ENCODE measurements at places on chromosomes 5 and 9.

DNA sequence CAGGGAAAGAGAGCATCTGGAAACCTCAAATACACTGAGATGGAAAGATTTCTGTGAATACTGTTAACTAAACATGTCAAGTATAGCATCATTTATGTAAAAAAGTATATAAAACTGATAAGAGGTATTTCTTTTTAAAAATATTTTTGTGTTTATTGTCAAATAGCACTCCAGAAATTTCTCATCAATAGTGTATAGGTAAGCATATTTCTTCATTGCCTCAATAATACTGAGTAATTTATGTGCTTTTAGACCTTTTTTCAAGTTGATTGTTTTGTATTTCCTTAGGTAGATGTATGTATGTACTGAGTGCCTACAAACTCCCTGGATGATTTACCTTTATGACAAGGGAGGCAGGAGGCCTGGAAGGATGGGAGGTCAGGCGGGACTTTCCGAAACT lies 196.3 kb downstream of the ROR2 start:
- no peak for DNase-seq

- DNase-seq: no peak
Observed at GRCh38 chr9:72228282-72228681, 79.0 kb downstream of the GDA start.

GRCh38 chr5:73917433-73917832 lies 291.4 kb downstream of the ARHGEF28 start:
- DNase-seq: no peak

DNA sequence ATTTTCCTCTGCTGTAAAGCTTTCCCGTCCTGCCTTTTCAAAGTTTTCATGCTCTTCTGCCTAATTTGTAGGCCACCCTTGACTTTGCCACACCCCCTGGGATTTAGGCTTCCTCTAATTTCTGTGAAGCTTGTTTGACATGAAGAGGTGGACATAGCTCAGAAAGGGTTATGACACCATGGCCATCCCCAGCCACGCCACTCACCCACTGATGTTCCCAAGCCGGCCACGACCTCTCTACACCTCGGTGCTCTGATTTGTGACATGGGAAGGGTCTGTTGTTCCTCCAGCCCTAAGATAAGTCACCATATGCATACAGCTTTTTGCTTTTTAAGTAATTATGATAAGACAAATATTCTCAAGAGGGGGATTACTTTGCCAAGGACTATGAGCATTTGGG lies 139.5 kb downstream of the BARX1 start:
- DNase-seq: no peak

GRCh38 chr9:114028646-114029045 lies 49.5 kb downstream of the AMBP start:
- no peak for DNase-seq

DNA sequence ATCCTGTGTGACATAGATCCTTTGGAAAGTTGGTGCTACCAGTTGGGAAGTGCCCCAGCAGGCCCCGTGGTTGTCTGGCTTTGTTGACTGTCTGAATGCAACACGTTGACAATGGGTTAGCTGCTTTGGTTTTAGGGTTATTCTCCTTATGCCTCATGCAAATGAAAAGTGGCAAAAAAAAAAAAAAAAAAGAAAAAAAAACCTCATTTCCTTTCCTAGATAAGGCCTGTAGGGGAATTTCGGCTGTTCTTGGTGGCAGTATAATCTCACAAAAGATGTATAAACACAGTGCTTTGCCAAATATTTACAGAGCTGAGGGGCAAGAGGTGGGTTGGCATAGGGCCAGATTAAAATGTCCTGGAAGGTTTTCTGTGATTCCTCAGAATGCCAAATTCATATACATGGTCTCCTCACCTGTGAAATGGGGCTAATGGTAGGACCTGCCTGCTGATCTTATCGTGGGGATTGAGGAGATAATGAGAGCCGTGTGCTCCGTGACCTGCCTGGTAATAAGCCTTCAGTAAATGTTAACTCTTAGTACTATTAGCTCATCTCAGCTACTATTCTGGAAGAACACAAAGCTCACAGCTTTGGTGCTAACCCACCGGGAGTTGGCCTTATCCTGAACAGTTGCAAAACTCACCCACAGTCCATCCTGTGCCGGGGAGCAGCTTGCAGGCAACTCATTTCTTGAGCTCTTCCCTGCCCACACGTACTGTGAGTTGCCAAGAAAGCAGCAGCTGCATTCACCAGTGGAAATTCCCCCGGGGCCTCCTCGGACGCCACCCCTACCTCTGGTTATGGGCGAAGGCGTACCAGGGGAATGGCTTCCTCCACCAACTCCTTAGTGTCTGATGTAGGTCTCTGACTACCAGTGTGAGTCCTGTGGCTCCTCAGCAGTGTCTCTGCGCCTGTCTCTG lies 220.3 kb downstream of the NR3C1 start:
- DNase-seq: peak; percentile 33

DNA sequence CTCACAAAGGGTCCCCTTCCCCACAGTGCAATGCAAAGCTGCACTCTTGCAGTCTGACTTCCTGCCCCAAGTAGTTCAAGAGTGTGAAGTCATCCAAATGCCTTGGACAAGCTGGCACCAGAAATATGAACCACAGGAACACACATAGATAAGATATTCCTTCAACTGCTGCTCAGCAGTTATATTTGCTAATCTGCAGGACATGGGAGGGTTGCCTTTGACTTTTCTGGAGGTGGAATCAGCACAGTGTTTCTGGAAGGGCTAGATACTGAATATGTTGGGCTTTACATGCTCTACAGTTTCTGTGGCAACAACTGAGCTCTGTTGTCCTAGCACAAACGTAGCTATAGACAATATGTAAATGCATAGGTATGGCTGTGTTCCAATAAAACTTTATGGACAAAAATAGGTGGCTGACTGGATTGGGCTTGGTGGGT lies 96.7 kb upstream of the PCA3 start:
- DNase-seq: no peak

- DNase-seq: no peak
Observed at GRCh38 chr5:139611703-139612584, 36.2 kb upstream of the CXXC5 start.

DNA sequence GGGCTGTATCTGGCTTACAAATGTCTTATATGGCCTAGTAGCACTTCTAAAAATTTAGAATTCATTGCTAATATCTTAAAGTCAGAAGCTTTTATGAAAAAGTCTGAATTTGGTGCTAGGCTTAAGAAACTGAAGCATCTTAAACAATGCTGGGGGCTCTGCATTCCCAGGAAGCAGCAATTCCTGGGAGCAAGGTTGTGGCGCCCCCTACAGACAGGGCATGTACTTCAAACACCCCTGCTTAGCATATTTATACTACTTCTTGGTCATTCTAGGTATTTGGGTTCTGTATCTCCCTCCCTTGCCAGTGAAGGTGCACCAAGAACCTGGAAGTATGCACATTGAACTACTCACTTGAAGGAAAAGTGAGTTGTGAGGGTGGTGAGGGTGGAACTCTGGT lies 64.6 kb upstream of the GRIA1 start:
- no peak for DNase-seq

DNA sequence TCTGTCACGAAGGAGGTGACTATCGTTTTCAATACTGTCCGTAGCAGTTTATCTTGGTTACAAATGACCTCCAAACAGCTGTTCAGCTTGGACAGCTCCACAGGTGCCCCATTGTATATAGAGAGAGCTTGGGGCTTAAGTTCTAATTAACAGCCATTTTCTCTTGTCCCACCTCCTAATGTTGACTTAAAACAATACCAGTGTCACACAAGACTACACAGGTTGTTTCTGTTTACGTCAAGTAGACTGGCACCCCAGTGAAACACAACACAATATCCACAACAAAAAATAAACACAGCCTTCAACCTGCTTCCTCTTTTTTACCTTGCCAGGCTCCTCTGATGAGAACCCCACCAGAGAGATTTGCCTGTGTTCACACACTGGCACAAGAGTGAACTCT lies 39.8 kb upstream of the TLE1 start:
- no peak for DNase-seq

All from activated T-helper 1 cell treated with anti-CD3 and anti-CD28 coated beads, Interleukin-2, amount 50 U/mL, for 16 hours (primary cell).